AG04450 (cell line): ENCODE measurements at places on chromosomes 6 and 20. TPM values are rescaled to one million over a fixed set of nuclear protein-coding genes. Genes with fewer than 3 reads are reported as not detected.

TP53TG5 gene
- not detected in 2 replicates for polyA plus RNA-seq

HBS1L gene
- polyA plus RNA-seq: 74.2 and 101 TPM in 2 replicates

NRSN1 gene
- polyA plus RNA-seq: not detected in 2 replicates

SIRPB1 gene
- not detected in 2 replicates for polyA plus RNA-seq

CLPSL2 gene
- polyA plus RNA-seq: not detected in 2 replicates

CDH4 gene
- 1.6 and 2.1 TPM in 2 replicates for polyA plus RNA-seq

JPH2 gene
- polyA plus RNA-seq: 1.3 and 1.6 TPM in 2 replicates

PSMA7 gene
- polyA plus RNA-seq: 368 and 383 TPM in 2 replicates

RAET1G gene
- polyA plus RNA-seq: 3.0 TPM in 2 replicates

RAB44 gene
- polyA plus RNA-seq: not detected in 2 replicates

MATN4 gene
- 0.04 TPM in 1 of 2 replicates, not detected in the other for polyA plus RNA-seq

CST5 gene
- polyA plus RNA-seq: not detected in 2 replicates

COL9A3 gene
- polyA plus RNA-seq: 0.69 and 0.98 TPM in 2 replicates

- DNase-seq: no peak
Measured at GRCh38 chr6:26122402-26122792, 35.2 kb downstream of the HFE start.

DNA sequence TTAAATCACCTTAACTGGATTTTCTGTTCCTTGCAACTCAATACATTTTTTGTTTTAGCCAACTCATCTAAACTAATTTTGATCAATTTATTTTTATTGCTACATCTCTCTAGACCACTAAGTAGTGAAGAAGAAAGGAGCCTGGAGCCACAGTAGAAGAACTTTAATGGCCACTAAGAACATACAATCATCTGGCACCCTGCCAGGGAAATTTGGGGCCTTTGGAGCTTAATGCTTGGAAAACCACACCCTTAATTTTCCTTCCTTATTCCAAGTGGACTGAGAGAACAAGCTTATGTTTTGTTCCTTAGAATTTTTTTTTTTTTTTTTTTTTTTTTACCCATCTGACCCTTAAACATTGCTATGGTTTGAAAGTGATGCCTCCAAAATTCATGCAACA, 12.0 kb upstream of the GMDS start:
- no peak for DNase-seq

DNA sequence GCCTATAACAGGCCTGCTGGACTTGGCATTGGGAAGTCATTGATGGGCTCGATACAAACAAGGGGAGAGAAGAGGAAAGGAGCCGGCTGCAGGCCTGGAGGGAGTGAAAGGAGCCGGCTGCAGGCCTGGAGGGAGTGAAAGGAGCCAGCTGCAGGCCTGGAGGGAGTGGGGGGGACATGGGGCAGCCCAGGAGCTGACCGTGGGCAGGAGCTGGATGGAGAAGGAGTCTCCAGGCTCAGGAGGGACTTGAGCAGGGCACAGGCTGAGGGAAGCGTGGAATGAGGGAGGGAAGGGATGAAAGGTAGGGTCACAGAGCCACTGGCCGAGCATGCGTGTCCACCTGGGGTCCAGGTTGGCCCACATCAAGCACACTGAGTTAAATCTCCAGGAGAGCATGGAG, 32.0 kb downstream of the RPP40 start:
- DNase-seq: no peak

DNA sequence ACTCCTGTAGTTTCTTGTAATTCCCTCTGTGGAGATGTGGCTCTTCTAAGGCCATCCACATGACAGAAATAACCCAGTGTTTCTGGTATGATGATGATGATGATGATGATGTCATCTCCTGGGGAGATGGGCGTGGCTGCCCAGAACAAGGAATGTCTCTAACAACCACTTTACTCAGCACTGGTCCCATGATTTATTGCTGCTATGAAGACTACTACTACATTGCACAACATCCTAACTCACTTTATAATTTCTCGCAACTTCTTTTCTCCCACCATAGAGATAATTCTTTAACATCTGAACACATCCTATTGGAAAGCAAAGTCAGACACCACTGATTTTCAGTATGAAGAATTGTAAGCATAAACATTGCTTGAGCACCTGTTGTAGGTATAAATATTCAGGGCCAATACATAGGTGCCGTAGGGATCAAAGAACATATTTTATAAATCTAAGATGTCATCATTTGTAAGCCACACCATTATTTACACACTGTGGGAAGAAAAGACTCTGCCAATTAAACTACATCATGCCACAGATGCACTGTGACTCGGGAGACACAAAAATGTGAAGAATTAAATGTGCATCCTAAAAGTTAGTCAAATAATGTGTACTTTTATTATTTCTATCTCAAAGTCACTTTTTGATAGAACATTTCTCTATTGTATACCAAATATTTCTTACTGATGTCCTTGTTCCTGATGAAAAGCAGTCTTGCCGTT, 6.4 kb downstream of the TPMT start:
- DNase-seq: peak; percentile 46

GRCh38 chr20:57998276-57998675, 230.2 kb downstream of the ANKRD60 start:
- DNase-seq: no peak

DNA sequence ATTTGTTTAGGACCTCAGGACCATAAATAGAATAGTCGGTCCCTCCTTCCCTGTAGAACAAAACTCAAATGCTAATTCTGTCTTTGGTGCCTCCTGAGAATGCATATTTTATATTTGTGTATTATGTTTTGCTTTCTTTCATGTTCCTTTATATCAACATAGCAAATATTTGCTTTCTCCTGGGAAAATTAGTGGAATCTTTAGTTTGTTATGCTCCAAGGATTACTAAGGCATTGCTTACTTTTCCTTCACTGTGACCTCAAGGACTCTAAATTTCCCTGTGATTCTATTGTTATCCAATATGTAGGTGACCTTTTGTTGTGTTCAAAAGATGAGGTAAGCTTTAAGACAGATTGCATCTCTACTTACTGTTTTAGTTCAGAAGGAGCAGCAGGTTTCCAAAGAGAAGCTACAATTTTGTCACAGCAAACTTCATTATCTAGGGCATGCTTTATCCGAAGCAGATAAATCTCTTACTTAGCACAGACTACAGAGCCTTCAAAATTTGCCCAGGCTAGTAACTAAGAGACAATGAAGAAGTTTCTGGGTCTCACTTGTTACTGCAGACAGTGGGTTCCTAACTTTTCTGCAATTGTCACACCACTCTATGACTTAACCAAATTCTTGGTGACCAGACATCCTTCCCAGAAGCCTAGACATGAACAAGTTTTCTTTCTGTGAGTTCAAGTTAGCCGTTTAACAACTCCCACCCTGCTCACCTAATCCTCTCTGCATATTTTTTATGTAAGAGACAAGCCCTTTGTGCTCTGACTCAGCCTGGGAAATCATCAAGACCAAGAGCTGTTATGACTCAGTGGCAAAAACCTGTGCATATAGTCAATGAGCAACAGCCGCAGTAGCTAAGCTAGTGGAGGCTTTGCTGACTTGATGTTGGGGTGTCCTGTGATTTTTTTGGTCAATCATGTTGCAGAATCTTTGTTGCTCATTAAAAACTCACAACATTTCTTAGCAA, 378.8 kb downstream of the QKI start:
- DNase-seq: no peak

- DNase-seq: no peak
Measured at GRCh38 chr6:152309006-152309405, 328.2 kb downstream of the SYNE1 start.

DNA sequence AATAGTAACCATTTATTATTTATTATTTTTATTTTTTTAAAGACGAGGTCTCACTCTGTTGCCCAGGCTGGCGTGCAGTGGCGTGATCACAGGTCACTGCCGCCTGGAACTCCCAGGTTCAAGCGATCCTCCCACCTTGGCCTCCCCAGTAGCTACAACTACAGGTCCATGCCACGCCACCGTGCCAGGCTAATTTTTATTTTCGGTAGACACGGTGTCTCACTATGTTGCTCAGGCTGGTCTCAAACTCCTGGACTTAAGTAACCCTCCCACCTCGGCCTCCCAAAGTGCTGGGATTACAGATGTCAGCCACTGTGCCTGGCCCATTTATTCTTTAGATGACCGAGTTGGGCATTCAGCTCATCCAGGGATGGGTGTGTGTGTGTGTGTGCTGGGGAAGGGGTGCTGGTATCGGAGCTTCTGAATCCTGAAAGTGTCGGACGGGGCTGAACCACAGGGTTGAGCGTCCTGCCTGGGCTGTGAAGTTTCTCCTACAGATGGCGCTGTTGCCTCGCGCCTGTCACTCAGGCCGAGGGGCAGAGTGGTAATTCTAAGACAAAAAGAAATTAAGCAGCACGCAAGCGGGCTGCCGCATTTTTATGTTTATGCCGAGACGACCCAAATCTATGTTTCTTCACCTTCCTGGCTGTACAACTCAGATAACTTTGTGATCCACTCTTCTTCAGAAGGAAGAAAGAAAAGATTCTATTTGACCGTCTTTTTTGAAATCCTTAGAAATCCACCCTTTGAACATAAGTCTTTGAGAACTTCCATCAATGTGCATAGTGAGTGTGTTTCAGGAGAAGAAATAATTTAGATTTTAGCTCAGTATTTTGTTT, 252.8 kb downstream of the CDH26 start:
- peak; percentile 27 for DNase-seq

GRCh38 chr6:165971202-165971601, 196.4 kb downstream of the TBXT start:
- DNase-seq: no peak

DNA sequence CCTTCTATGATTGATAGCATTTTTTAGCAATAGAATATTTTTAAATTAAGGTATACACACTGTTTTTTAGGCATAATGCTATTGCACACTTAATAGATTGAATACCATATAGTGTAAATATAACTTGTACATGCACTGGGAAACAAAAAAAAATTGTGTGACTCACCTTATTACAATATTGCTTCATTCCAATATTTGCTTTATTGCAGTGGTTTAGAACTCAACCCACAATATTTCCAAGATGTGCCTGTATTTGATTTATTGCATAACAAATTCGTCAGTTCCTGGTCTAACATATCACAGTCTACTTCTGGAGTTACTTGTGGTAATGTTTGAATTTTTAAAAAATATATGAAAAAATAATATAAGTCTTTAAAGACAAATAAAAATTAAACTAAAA, 41.9 kb upstream of the DEFB112 start:
- DNase-seq: no peak

GRCh38 chr6:90369024-90369519, 72.4 kb upstream of the BACH2 start:
- DNase-seq: peak; percentile 100

DNA sequence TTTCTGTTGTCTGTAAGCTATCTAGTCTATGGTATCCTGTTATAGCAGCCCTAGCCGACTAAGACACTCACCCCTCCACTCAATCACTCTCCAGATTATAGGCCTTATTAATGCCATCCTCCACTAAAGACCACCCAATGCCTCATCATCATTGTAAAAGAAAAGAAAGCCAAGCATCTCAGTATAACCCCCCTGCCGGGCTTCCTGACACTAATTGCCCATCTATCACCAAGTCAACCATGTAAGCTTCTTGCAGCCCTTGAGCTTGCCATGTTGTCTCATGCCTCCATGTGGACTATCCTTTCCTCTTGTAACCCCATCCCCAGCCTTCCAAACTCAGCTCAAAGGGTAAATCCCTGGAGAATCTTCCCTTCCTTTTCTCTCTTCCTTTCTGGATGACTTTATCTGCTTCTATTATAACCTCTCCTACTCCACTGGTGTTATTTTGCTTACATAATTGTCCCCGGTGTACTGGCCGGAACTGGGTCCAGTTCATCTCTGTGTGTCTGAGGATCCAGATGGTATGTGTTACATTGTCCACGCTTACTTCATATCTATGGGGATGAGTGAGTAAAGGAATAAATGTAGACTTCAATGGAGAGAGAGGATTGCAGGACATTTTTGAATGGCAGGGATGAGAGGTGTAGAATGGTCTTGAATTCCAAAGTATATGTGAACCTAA, 202.9 kb upstream of the SOX4 start:
- no peak for DNase-seq

DNA sequence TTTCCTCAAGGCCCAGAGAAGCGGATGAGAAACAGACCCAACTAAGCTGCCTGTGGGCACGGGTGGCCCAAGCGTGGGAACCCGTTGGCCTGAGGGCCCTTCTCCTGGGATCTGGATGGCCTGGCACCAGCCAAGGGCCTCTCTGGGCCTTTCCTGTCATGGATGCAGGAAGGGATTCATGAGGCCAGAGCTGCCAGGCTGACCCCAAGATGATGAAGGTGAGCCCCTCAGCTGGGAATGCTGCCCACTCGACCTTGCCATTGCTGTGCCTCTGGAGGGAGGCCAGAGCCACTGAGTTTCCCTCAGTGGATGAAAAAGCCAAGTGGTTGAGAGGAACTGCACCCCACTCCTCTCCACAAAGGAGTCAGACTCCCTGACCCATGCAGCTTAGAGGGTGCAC, 171.2 kb downstream of the VEGFA start:
- no peak for DNase-seq

DNA sequence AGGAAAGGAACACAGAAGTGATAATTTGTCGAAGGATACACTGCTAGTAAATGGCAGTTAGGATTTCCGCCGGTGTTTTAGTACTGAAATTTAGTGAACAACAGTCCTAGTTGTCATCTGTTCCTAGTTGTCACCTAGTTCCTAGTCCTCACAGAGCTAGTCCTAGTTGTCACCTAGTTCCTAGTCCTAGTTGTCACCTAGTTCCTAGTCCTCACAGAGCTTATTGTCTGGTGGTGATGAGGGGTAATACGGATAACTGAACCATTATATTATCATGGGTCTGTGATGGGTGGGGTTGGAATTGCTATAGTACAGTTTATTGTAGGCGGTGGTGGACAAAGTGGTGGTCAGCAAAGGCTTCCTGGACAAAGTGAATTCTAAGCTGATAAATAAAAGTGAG, 1.8 kb downstream of the SNRNP48 start:
- DNase-seq: no peak

DNA sequence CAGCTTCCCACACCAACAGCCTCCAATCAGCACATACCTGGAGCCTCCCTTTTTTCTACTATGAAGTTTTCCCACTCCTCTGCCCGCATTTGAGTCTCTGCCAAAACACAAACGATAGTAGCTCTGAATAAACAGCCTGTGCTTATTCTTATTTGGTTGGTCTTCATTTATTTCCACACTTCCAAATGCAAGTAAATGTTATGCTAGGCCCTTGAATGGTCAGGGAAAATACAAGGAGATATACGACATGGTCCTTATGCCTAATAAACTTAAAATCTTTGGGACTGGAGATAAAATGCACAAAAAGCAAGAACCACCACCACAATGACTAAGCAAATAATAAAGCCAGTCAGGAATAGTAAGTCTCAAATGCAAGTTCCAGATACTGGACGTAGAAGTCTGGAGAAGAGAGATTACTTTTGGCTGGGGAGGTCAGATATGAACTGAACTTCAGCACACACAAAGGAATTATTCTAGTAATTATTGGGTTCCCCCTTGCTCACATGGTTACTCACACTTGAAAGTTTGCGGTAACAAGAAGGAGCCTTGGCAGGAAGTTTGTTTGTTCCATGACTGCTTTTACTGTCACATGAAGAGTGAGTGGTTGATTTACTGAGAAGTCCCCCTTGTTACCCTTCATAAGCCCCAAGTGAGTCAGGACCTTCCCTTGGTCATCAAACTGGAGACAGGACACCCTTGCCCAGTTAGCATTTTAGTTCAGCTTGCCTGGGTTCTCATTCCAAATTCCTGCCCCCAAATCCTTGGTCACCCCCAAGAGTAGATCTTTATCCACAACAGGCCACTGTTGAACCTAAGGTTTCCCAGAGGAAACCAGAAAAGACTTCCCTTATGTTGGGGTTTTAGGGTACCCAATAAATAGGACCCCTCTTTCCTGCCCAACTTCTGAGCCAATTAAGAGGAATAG, 511.2 kb upstream of the JARID2 start:
- no peak for DNase-seq
